Hypothalamus (tissue), 51 donors: ENCODE measurements at places on chromosomes 1 and 21.

GRCh38 chr1:42747125-42747524 lies 7.1 kb upstream of the CLDN19 start:
- no peak for DNase-seq

- DNase-seq = no peak
These were observed 680.6 kb downstream of the TTLL7 start for GRCh38 chr1:83318366-83318765.

- no peak for DNase-seq
These were observed 10.0 kb upstream of the ABCG1 start for GRCh38 chr21:42208801-42209490.

- no peak for DNase-seq
These were observed 451.2 kb upstream of the ADGRL4 start for GRCh38 chr1:79457562-79458224.

- no peak for DNase-seq
These were observed 162.4 kb upstream of the POU3F1 start for GRCh38 chr1:38208716-38209632.
